ENCODE measurements at places on chromosomes 7 and 10.

GRCh38 chr10:116254422-116255155, 18.4 kb downstream of the GFRA1 start:
- H3K27me3 ChIP-seq, result no peaks in the 10 kb centered on the region
- H3K27ac ChIP-seq, result no peak overlapping the region
- H3K4me1 ChIP-seq, result no peaks in the 10 kb centered on the region

DNA sequence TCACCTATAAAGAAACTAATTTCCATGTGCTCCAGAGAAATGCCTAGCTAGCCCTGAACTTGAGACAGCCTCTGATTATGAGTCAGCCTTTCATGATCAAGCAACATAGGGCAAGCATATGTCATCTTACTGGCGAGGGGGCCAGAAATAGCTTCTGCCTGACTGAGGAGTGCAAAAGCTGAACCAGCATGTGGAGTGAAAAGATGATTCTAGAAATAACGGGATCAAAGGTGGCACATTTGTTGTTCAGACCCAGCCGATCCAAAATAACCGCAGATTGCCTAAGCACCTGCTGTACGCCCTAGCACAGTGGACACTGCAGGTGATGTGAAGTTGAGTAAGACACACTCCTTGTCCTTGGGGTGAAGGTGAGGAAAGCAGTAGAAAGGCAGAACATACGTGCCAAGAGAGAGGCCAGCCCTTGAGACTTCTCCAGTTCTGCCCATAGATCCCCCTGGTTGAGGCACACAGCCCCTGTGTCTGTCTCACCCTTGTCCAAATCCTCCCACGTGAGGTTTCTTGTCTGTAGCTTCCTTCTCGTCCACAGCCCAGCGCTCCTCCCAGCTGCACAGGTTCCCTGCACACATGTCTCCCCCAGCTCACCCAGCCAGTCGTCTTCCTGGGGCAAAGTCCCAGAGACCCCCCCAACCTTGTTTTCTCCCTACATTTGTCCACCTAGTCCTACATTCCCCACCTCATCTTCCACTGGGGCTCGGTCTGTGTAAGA, 2.8 kb upstream of the BCL7B start:
- DNase-seq, result no peak
- peaks cover 5% of the 10 kb centered on the region for H3K36me3 ChIP-seq
- H3K27ac ChIP-seq, result no peak overlapping the region
- no peaks in the 10 kb centered on the region for H3K27me3 ChIP-seq
- H3K4me1 ChIP-seq, result peaks cover 6% of the 10 kb centered on the region
- H3K4me3 ChIP-seq, result no peak overlapping the region

DNA sequence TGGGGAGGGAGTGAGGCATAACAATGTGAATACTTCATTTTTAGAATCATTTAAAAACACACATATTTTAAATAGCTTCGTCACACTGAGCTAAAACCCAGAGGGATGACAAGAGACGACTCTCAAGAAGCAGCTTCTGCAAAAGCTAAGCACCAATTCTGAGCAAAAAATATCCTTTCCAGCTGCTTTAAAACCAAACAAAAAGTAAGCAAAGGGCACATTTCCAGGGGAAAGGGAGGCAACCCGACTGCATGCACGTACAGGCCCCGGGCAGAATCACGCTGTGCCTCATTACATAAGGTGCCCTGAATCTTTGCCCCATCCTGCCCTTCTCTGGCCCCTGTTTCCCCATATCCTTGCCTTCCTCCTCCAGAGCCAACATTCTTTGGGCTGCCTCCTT, 78.4 kb downstream of the DGKI start:
- DNase-seq, result no peak
- H3K27ac ChIP-seq, result no peak overlapping the region
- peaks cover 4% of the 10 kb centered on the region for H3K4me1 ChIP-seq
- H3K36me3 ChIP-seq, result no peaks in the 10 kb centered on the region

DNA sequence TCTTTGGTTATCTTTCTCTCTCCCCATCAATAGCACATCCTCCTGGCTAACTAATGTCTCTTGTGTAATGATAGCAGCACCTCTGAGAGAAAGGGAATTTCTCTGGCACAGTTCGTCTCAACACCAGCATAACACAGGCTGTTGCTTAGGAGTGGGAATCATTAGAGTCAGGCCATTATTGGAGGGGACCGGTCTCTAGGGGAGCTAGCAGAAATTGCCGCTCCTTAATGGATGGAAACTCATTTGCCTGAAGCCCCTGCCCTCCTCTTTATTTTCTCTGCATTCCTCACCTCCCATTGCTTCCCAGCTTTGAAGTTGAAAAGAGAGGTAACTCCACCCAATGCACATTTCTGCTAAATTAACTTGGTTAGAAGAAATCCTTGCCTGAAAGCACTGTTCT, 11.9 kb downstream of the LRRC4 start:
- no peak overlapping the region for H3K4me3 ChIP-seq
- peaks cover 5% of the 10 kb centered on the region for H3K36me3 ChIP-seq
- peaks cover 39% of the 10 kb centered on the region for H3K4me1 ChIP-seq
- no peaks in the 10 kb centered on the region for H3K27me3 ChIP-seq

DNA sequence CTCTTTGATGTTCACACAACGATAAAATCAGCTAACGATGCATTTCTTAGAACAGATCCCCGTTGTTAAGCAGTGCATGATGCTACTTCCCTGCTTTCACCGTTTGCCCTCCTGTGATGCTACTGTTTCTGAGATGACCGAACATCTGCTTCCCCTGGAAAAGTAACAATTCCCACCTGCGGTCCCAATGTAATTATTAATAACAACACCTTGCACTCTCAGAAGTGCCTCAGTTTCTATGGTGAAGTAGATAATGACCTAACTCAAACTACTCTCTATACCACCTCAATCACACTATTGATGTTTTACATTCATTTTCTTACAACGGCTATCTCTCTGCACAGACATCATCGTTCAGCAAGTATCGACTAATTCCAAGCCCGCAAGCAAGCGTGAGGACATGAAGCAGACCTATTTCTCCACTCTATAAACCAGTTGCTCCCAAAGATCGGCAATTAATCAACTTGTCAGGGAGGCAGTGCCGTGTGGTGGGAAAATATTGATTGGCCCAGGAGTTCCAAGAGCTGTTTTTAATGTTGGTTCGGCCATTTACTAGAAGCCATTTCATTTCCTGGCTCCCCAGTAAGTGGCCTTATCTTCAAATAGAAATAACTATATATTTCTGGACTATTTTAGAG, 42.7 kb downstream of the FAM107B start:
- H3K4me3 ChIP-seq, result no peak overlapping the region
- no peak overlapping the region for H3K27ac ChIP-seq
- no peaks in the 10 kb centered on the region for H3K27me3 ChIP-seq
- no peaks in the 10 kb centered on the region for H3K4me1 ChIP-seq
- no peaks in the 10 kb centered on the region for H3K36me3 ChIP-seq

- no peaks in the 10 kb centered on the region for H3K27me3 ChIP-seq
- peak overlapping the region; percentile 99 for H3K27ac ChIP-seq
- H3K4me1 ChIP-seq, result peaks cover 49% of the 10 kb centered on the region
- DNase-seq, result peak; percentile 45
- no peak overlapping the region for H3K4me3 ChIP-seq
- H3K36me3 ChIP-seq, result peaks cover 38% of the 10 kb centered on the region
These were observed 20.5 kb downstream of the ITPRIP start for GRCh38 chr10:104317726-104318299.

DNA sequence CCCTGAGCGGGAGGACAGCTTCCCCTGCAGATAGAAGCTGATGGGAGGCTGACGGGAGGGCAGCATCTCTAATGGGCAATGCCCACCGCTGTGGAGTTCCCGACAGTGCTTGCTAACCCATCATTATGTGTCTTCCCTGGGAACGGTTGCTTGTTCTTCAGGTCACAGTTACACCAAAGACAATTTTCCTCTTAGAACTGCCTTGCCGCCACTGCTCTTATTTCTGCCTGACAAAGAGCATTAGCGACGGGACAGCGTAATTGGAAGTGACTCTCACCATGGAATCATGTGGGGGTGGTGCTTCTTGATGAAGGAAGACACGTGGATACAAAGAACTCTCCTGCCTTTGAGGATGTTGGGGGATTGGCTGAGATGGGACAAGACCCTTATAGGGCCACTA, 81.3 kb upstream of the NPS start:
- no peak overlapping the region for H3K27ac ChIP-seq
- H3K36me3 ChIP-seq, result no peaks in the 10 kb centered on the region
- no peak overlapping the region for H3K4me3 ChIP-seq
- DNase-seq, result no peak

- peak overlapping the region; percentile 62 for H3K4me3 ChIP-seq
- no peaks in the 10 kb centered on the region for H3K4me1 ChIP-seq
These were observed 1.1 kb upstream of the ZNF503 start for GRCh38 chr10:75402486-75403143.

DNA sequence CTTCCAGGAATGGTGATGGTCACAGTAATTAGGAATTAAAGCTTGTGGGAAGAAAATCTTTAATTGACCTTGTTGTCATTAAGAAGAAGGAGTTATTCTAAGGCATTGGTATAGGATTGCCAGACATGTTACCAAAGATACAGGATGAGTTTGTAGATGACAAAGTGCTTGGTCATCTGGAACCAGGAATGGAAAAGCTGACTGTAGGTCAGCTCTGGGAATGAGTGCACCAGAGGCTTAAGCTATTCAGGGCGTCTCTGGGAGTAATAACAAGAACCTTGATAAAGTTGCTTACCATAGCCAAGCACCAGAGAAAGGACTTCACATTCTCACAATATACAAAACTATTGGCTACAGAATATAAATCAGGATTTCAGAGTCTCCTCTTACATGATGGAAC, 89.0 kb downstream of the PHTF2 start:
- no peaks in the 10 kb centered on the region for H3K4me1 ChIP-seq
- no peak for DNase-seq
- no peak overlapping the region for H3K27ac ChIP-seq
- H3K27me3 ChIP-seq, result no peaks in the 10 kb centered on the region
- H3K4me3 ChIP-seq, result no peak overlapping the region

DNA sequence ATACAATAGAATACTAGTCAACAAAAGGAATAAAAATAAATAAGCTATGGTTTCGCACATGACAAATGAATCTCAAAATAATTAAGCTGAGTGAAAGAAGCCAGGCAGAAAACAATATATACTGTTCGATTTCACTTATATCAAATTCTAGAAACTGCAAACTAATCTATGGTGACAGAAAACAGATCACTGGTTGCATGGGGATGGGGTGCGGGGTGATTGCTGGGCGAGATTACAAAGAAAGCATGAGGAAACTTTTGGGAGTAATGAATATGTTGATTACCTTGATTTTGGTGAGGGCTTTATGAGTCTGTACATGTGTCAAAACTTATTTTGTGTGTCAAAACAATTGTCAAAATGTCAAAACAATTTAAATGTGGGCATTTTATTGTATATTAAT, 135.6 kb downstream of the GPR85 start:
- no peak overlapping the region for H3K4me3 ChIP-seq
- no peak overlapping the region for H3K27ac ChIP-seq
- H3K36me3 ChIP-seq, result no peaks in the 10 kb centered on the region

GRCh38 chr7:26655781-26656180, 208.6 kb downstream of the SKAP2 start:
- no peaks in the 10 kb centered on the region for H3K36me3 ChIP-seq
- H3K27ac ChIP-seq, result no peak overlapping the region
- H3K4me1 ChIP-seq, result peaks cover 8% of the 10 kb centered on the region
- DNase-seq, result no peak
- no peak overlapping the region for H3K4me3 ChIP-seq

DNA sequence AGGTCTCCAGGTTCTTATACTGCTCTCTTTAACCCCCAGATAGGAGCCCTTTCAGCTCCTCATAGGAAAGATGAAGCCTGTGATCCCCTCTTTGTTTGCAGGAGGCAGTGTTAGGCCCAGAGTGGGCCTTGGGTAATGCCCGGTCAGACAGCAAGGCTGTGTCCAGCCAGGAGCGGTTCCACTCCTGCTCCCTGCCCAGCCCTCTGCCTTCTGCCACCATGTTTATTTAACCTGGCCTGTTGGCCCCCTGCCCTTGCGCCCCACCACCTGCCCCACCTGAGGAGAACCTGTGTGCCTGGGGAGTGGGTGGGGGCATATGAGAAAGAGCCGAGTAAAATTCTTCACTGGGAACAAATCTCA, 24.3 kb downstream of the CDH23 start:
- no peaks in the 10 kb centered on the region for H3K27me3 ChIP-seq
- H3K4me1 ChIP-seq, result no peaks in the 10 kb centered on the region
- H3K4me3 ChIP-seq, result no peak overlapping the region
- no peak overlapping the region for H3K27ac ChIP-seq
- H3K36me3 ChIP-seq, result no peaks in the 10 kb centered on the region

DNA sequence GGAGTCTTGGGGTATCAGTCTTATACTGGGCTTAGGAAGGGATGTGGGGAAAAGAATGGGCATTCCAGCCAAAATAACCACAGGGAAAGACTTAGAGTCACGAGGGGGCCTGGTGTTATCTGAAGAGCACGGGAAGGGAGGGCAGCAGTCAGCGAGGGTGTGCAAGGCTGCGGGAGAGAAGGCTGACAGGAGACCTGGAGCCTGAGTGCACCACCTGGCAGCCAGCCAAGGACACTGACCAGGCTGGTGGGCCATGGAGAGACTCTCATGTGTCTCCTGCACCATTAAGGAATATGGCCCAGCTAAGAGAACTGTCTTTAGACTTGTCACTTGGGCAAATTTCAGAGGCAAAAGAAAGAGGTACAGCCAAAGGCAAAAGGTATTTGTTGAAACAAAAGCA, 69.6 kb downstream of the PKD1L1 start:
- no peaks in the 10 kb centered on the region for H3K4me1 ChIP-seq
- H3K36me3 ChIP-seq, result no peaks in the 10 kb centered on the region
- no peak overlapping the region for H3K4me3 ChIP-seq
- DNase-seq, result no peak
- H3K27ac ChIP-seq, result no peak overlapping the region

DNA sequence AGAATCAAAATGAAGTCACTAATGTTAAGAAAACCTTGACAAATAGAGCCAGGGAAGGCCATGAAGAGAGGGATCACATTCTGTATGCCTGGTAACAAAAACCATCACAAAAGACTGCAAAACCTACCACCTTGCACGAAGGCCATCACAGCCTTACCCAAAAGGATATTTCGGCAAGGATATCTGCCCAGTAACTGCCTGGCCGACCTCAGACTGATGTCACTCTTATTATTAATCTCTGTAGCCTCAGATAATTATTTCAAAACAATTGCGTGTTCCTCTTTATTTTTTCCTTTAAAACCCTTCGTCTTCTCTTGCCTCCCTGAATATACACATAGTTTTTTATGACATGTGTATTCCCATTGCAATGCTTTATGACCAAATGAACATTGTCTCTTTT, 52.5 kb downstream of the CDC14C start:
- DNase-seq, result no peak
- no peaks in the 10 kb centered on the region for H3K4me1 ChIP-seq
- no peak overlapping the region for H3K27ac ChIP-seq
- H3K4me3 ChIP-seq, result no peak overlapping the region
- no peaks in the 10 kb centered on the region for H3K27me3 ChIP-seq

- no peaks in the 10 kb centered on the region for H3K27me3 ChIP-seq
- no peaks in the 10 kb centered on the region for H3K4me1 ChIP-seq
- no peak overlapping the region for H3K27ac ChIP-seq
These were observed 35.0 kb downstream of the DNAJC12 start for GRCh38 chr10:67802767-67803538.

DNA sequence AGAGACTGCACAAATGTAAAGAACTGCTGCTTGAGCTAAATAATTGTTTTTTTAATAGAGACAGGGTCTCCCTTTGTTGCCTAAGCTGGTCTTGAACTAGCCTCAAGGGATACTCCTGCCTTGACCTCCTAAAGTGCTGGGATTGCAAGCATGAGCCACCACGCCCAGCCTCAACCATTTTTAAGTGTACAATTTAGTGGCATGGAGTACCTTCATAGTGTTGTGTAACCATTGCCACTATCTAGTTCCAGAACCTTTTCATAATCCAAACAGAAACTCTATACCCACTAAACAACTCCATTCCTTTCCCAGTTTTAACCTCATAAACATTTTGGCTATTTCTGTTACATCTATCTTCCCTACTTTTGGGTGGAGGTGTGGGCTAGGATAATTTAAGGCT, 6.7 kb downstream of the EIF4H start:
- peaks cover 78% of the 10 kb centered on the region for H3K36me3 ChIP-seq
- DNase-seq, result no peak
- peaks cover 62% of the 10 kb centered on the region for H3K4me1 ChIP-seq
